ENCODE measurements at places on chromosomes 12 and 14.
A peak's percentile ranks its signal among the peaks of the same experiment; 100 is the strongest.

DNA sequence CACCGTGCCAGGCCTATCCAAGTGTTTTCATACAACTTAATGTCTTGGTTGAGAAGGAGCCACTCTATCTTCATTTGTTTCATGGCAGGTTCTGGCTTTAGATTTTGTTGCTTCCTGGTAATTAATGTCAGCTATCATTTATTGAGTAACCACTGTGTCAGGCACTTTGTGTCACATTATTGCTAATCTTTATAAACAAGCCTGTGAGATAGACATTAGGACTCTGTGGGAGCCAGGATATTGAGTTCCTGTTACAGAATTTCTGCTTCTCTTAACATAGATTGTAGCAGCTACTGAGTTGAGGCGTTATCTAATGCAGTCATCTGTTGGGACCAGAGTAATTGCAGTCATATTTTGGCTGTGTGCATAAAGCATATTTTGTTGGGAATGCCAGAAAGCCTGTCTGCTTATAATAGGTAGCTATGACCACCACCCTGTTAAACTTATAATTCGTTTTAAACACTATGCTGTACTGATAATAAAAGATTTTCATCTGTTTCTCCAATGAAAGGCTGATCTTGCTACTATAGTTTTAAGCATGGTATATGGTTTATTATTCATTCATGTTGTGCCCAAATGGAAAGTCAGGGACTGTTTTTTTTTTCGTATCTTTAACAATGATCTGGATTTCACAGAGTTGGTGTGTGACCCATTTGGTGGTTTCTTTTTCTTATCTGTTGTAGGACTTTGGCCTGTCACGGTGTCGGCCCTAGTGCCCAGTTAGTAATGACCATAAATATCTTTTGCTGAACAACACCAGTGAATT is 432.6 kb downstream of the PCNX1 start:
- no peaks in the 10 kb centered on the region for H3K4me1 ChIP-seq
- DNase-seq, result no peak
- H3K4me3 ChIP-seq, result no peak overlapping the region

DNA sequence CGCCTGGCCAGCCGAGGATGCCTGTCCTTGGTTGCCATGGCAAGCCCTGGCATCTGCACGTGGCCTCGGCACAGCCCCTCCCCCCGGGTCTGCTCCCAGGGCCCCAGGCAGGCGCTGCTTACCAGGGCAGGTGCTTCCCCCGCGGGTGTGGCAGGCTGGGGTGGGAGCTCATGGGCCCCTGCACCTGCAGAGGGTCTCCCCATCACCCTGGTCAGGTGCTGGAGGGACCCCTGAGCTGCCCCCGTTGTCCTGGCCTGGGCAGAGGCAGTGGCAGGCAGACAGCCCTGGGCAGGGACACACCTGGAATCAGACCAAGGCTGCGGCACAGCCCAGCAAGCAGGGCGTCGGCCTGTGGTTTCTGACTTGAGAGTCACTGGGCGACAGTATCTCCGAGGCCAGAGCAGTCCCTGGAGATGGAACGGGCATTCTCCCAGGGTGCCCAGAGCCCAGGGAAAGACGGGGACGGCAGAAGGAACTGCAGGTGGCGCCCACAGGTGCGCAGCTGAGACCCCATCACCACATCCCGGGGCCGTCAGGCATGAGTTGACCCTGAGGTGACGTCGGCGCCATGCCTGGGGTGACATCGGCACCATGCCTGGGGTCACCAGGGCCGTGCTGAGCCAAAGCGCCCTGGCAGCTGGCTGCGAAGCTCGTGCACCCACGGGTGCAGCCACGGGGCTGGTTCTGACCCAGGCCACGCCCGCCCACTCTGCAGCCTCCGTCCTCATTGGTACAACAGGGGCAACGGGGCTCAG is 56.1 kb upstream of the FBRSL1 start:
- no peak overlapping the region for H3K27ac ChIP-seq
- peaks cover 76% of the 10 kb centered on the region for H3K27me3 ChIP-seq
- H3K4me1 ChIP-seq, result peaks cover 3% of the 10 kb centered on the region
- DNase-seq, result no peak
- H3K4me3 ChIP-seq, result no peak overlapping the region

DNA sequence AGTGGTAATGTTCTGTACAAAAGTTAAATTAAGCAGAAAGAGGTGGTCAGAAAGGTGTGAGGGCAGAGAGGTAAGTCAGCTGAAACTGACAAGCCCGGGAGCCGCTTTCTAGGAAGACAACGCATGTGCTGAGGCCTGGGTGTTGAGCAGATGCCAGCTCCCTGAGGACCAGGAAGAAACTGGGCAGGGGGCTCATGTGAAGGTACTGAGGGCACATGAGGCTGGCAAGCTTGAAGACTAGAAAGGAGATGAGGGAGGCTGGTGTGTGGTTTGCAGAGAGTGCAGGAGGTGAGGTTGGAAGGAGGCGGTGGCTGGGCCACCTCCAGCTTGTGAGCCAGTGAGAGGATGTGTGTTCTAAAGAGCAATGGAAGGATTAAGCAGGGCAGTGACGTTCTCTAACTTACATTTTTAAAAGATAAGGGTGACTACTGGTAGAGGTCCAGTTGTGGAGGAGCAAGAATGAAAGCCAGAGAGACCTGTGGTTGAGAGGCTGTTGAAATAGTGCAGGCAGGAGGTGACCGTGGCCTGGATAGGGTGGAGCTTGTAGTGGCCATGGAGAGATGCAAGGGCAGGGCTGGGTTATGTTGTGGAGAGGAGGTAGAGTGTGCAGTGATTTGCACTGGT is 29.1 kb downstream of the ZNF664 start:
- H3K4me3 ChIP-seq, result no peak overlapping the region
- H3K36me3 ChIP-seq, result peaks cover 66% of the 10 kb centered on the region
- DNase-seq, result no peak

- peak overlapping the region; percentile 75 for H3K27ac ChIP-seq
- no peaks in the 10 kb centered on the region for H3K36me3 ChIP-seq
- peaks cover 85% of the 10 kb centered on the region for H3K4me1 ChIP-seq
- H3K4me3 ChIP-seq, result peak overlapping the region; percentile 1
- no peaks in the 10 kb centered on the region for H3K27me3 ChIP-seq
Measured at GRCh38 chr12:15688202-15688736, 100.9 kb downstream of the EPS8 start.

GRCh38 chr12:71455028-71455737 is 15.6 kb downstream of the LGR5 start:
- no peak overlapping the region for H3K4me3 ChIP-seq
- H3K36me3 ChIP-seq, result no peaks in the 10 kb centered on the region
- H3K4me1 ChIP-seq, result no peaks in the 10 kb centered on the region
- DNase-seq, result no peak

- no peaks in the 10 kb centered on the region for H3K4me1 ChIP-seq
- no peaks in the 10 kb centered on the region for H3K36me3 ChIP-seq
- H3K4me3 ChIP-seq, result no peak overlapping the region
- H3K27me3 ChIP-seq, result no peaks in the 10 kb centered on the region
Measured at GRCh38 chr14:49092345-49092744, 493.8 kb downstream of the RPS29 start.

- H3K4me3 ChIP-seq, result no peak overlapping the region
- H3K36me3 ChIP-seq, result no peaks in the 10 kb centered on the region
- no peaks in the 10 kb centered on the region for H3K27me3 ChIP-seq
- no peak overlapping the region for H3K27ac ChIP-seq
Measured at GRCh38 chr12:21913823-21914222, 27.4 kb downstream of the ABCC9 start.

GRCh38 chr12:104351057-104351983 is 47.8 kb downstream of the EID3 start:
- peaks cover 82% of the 10 kb centered on the region for H3K36me3 ChIP-seq
- no peaks in the 10 kb centered on the region for H3K27me3 ChIP-seq
- no peak overlapping the region for H3K27ac ChIP-seq
- H3K4me3 ChIP-seq, result no peak overlapping the region

DNA sequence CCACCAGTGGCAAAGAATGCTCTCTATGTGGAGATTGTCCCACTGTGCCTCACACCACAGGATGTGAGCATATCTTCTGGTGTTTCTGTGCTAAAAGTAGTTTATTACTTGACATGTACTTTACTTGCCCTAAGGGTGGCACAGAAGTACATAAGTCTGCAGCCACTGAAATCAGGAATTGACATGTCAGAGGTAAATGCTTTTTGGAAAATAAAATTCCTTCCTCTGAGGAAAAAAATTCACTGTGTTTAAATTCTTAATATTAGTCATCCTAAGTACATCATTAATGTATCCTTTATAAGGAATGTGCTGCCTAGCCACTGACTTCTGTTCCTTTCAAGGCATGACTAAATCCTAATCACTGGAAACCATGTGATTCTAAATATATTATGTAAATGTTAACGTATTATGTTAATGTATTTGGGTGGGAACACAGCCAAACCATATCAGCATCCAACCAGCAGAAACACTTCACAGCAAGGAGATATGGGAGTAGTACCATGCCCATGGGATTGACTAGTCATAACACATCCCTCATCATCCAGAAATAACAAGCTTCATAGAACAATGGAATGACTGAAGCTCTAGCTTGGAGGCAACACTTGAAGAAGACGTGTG is 239.7 kb upstream of the PPFIA2 start:
- no peak for DNase-seq
- no peaks in the 10 kb centered on the region for H3K4me1 ChIP-seq
- no peaks in the 10 kb centered on the region for H3K36me3 ChIP-seq
- H3K27ac ChIP-seq, result no peak overlapping the region
- H3K27me3 ChIP-seq, result no peaks in the 10 kb centered on the region
- H3K4me3 ChIP-seq, result no peak overlapping the region

DNA sequence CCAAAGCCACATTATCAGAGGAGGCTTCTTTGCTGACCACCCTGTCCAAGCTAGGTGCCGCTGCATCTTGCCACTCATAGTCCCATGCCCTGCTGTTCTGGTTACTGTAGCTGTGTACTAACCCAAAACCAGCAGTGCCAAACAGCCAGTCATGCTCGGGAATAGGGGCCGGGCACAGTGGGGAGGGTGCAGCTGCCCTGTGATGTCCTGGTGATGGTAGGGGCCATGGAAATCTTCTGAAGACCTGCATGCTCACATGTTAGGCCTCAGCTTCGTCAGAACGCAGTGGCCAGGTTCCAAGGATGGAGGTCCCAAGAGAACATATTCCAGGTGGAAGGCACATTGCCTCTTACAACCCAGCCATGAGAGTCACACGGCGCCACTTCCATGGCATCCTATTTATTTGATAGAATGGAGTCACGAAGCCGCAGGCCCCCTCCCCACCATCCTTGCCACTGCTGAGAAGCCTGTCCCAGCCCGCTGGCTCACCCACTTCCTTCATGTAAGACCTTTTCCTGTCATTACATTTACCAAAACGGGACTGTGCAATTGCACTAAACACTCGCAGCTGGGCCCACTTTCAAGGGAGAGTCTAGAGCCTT is 48.5 kb downstream of the FAM222A start:
- H3K36me3 ChIP-seq, result no peaks in the 10 kb centered on the region
- no peaks in the 10 kb centered on the region for H3K4me1 ChIP-seq
- no peaks in the 10 kb centered on the region for H3K27me3 ChIP-seq
- no peak overlapping the region for H3K4me3 ChIP-seq
